ENCODE measurements at places on chromosomes 2 and 18.

- DNase-seq: no peak
Observed at GRCh38 chr2:172323256-172323655, 104.1 kb upstream of the ITGA6 start.

GRCh38 chr2:119156105-119156890 is 2.3 kb downstream of the C1QL2 start:
- no peak for DNase-seq

- no peak for DNase-seq
Observed at GRCh38 chr18:28786926-28787325, 610.0 kb upstream of the CDH2 start.

DNA sequence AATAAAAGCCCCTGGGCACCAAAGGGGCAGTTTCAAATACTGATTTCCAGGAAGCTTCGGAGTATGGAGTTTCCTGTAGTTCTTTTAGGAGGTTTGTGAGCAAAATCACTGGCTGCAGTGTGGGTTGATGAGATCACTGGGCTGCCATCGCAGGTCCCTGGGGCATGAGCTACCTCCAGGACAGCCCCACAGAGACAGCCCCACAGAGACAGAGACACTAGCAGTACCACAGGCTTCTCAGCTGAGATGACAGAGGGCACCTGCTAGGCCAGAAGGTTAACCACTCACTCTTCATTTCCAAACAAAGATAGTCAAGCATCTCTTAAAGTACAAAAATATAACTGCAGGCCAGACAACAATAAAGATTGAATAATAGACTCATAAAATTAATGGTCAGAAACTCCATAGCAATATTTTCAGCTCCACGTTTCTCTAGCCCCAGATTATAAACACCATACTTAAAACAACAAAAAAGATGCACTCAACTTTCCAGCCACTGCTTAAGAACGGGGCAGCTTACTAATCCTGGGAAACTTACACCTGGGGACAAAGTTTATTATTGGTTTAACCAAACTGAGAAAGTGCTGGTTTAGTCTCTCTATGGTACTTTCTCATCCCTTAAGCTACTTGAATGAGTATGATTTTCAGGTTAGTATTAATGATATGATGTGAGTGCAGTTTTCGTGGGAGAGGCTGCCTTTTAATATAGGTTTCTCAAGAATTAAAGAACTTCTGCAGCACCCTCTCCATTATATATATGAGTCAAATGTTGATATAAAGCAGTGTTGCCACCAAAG is 11.6 kb downstream of the AFF3 start:
- DNase-seq: no peak

GRCh38 chr18:74541703-74542555 is 7.6 kb downstream of the CNDP1 start:
- no peak for DNase-seq

DNA sequence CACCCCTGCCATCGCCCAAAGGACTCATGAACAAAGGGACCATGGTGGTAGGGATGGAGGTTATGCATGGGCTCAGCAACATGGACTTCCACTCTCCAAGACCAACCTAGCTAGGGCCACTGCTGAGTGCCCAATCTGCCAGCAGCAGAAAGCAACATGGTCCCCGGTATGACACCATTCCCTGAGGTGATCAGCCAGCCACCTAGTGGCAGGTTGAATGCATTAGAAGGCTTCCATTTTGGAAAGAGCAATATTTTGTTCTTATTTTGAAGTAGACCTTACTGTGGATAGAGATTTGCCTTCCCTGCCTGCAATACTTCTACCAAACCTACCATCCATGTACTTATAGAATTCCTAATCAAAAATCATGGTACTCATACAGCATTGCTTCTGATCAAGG is 99.8 kb downstream of the METTL4 start:
- DNase-seq: no peak

DNA sequence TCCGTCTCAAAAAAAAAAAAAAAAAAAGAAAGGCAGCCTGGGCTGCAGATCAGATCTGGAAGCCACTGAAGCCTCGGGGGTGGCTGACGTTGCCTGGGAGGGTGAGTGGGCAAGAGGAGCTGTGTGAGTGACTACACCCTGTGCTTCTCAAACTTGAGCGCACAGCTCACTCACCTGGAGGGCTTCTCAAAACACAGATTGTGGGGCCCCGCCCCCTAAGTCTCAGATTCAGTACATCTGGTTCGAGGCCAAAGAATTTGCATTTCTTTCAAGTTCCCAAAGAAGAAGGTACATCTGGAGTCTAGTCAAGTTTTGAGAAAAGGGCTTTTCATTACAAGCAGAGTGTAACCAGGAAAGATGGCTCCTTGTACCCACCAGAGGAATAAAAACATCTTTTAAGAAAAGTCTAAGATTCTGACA is 97.7 kb upstream of the CAB39 start:
- DNase-seq: no peak

GRCh38 chr2:239274391-239275043 is 126.3 kb downstream of the HDAC4 start:
- no peak for DNase-seq

DNA sequence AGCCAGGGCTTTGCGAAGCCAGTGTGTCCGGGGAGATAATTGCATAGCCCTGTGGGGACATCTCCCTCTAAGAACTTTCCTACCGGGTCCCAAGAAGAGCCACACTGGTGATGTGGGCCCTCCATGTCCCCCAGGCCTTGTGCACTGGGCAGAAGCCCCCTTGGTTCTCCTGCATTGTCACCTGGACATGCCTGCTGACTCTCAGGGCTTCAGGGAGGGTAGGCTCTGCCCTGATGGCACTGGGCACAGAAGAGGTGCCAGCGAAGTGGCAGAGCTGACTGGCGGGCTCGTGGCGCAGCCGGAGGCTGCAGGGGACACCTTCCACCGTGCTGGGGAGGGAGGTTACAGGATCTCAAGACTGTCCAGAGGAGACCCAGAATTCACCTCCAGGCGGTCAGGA is 28.3 kb downstream of the GLI2 start:
- DNase-seq: no peak

- DNase-seq: no peak
Observed at GRCh38 chr18:70461323-70462077, 172.7 kb downstream of the SOCS6 start.

GRCh38 chr2:5946225-5947115 is 254.3 kb downstream of the SOX11 start:
- DNase-seq: no peak

DNA sequence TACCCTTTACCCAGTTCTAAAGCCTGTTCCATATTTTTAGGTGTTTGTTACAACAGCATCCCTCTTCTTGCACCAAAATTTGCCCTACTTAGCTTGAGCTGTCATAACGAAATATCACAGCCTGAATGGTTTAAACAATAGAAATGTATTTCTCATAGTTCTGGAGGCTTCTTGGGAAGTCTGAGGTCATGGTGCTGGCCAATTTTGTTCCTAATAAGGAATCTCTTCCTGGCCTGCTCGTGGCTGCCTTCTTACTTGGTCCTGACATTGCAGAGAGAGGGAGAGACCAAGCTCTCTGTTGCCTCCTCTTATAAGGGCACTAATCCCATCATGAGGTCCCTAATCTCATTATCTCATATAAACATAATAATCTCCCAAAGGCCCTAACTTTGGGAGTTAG is 267.8 kb downstream of the PID1 start:
- DNase-seq: no peak

GRCh38 chr18:6145645-6146306 is 250.5 kb upstream of the TMEM200C start:
- DNase-seq: no peak

- no peak for DNase-seq
Observed at GRCh38 chr18:62992877-62993365, 277.6 kb downstream of the PHLPP1 start.

GRCh38 chr2:121591199-121591598 is 58.1 kb downstream of the CLASP1 start:
- no peak for DNase-seq

DNA sequence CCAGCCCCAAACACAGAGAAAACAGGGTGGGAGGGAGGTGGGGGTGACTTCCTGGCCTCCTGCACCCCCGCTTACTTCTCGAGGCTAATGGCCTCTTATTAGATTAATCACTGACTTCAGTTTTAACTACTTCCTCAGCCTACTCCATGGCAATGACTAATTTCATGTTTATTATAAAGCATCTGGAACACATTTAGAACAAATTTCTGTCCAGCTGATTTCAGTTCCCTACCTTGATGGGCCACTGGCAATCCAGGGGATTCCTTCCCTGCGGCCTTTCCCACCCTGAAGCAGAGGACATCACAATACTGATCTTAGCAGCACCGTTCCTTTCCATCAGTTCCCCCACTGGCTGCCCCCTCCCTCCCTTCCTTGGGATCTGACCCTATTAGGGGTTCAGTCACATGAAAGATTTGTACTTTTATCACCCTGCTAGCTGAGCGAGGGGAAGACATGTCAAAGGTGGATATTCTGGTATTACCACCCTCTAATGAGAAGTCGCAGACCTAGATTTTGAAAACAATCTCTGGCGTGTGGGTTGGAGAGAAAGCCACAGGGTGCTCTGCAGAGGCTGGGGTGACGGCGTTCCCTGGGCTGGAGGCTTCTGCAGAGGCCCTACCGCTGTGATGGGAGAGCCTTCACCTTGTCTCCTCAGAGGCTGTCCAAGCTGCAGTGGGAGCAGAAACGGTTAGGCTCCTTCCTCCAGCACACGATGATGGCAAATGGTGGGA is 67.6 kb downstream of the KIAA2012 start:
- DNase-seq: no peak

DNA sequence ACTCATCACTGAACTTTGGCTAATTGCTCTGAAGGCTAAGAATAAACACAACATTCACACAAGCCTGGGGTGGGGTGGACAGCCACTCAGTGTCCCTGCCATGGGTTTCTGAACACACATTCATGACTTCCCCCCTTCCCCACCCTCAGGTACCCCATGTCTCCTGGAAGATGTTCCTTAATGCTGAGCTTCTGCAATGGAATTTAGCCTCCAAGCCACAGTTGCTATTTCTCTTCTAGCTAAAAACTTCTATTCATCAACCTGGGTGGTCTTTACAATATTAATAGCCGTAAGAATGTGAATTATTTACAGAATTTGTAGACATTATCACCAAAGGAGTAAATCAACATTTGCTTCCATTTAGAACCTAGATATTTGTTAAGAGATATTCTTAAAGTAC is 175.1 kb downstream of the ACKR3 start:
- DNase-seq: no peak

Data from stimulated activated effector memory CD8-positive, alpha-beta T cell treated with anti-CD3 and anti-CD28 coated beads, Interleukin-12 subunit alpha, Interleukin-12 subunit beta, amount 100 ng/mL, for 72 hours (primary cell).